ENCODE measurements at places on chromosomes 4 and X.
A peak's percentile ranks its signal among the peaks of the same experiment; 100 is the strongest.

DNA sequence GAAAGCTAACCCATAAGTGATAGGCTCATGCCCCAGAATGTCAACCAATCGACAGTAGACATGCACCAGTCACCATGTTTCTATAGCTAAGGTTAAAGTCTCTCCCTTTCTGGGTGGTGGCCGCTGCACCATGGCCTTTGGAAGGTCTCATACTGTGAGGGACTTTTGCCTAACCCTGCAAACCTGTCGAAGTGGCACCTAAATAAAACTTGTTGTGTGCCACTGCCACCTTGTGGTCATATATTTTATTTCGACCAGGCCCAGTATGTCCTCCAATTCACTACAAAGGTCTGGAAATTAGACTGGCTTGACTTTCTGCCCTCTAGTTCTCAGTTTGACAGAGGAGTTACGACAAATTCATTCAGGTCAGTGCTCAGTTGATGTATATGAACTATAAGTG is 163.1 kb downstream of the SMARCA1 start:
- DNase-seq, result no peak

- DNase-seq, result no peak
Measured at GRCh38 chr4:73947239-73947985, 34.4 kb downstream of the PF4 start.

- DNase-seq, result peak; percentile 46
Measured at GRCh38 chrX:107716118-107716684, 59.4 kb downstream of the TSC22D3 start.

DNA sequence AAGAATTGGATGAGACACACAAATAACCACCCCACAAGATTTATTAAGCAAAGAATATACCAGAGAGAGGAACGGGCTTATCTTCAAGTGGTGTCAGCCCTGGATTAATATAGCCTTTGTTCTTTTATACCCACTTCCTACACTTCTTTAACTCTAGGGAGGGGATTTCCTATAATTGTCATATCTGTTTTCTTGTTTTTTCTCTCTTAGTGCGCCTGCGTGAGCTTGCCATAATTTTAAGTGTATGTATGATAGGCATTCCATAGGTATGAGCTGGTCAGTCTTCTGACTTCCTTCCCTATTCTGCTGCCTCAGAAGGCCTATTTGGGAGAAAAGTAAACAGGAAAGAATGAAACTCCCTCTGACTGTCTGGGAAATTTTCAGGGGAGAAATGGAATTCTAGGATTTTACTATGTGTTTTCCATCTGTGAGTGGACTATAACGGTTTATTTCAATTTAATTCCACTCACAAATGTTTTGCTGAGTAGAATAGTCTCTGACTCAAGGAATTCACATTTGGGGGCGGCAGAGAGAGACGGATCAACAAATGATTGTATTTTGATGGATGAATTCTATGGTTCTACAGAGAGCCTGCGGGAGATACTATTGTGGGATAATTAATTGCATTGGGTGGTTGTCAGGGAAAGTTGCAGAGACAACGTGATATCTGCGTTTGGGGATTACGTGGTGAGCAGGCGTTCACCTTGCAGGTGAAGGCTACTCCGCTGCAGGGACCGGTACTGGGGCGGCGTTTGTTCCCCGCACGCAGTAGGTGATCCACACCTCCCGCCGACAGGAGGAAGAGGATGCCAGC is 626 bp upstream of the CEP135 start:
- no peak for DNase-seq

- DNase-seq, result no peak
Measured at GRCh38 chr4:152463562-152463961, 72.3 kb downstream of the FBXW7 start.

- DNase-seq, result no peak
Measured at GRCh38 chr4:76585897-76586360, 150.9 kb downstream of the SHROOM3 start.

DNA sequence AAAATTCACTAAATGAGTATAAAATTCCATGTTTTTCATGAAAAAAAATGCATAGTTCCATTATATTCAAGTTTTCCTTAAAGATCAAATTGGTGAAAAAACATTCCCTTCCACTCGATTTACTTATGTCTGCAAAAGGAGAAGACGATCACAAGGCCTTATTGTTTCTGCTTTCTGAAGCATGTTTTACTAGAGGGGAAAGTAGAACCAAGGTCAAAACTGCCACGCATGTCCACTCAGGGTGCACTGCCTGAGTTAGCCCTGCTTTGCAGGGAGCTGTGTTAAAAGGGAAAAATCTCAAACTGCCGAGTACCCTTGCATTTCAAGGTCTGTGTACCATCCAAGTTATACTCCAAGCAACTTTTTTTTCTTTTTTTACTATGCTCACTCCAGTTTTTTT is 57.2 kb downstream of the TRAPPC11 start:
- DNase-seq, result no peak

- DNase-seq, result no peak
Measured at GRCh38 chr4:169800541-169800940, 42.8 kb upstream of the HPF1 start.

- DNase-seq, result no peak
Measured at GRCh38 chr4:92099861-92100260, 203.9 kb upstream of the GRID2 start.

- no peak for DNase-seq
Measured at GRCh38 chr4:136056748-136057147, 1475.5 kb downstream of the PCDH18 start.

DNA sequence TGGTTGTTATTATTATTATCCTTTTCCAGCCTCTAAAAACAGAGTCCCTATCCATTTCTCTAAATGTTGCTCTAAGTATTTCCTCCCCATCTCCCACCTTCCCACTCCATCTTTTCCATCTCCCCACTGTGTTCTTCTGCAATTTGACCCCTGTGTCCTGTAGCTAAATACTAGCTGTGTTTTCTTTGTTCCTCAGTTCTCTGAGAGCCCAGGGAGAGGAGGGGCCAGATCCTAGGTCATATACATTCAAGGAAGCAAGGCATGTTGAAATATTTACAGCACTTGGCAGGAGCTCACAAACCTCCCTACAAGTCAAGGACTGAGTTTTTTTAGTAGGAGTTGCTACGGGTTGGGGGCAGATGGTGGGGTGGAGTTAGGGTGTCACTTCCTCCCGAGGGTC is 10.5 kb downstream of the SLC16A2 start:
- no peak for DNase-seq

GRCh38 chr4:127149086-127149485 is 483.7 kb upstream of the INTU start:
- DNase-seq, result no peak

- DNase-seq, result no peak
Measured at GRCh38 chrX:13717700-13718472, 16.5 kb downstream of the TRAPPC2 start.

DNA sequence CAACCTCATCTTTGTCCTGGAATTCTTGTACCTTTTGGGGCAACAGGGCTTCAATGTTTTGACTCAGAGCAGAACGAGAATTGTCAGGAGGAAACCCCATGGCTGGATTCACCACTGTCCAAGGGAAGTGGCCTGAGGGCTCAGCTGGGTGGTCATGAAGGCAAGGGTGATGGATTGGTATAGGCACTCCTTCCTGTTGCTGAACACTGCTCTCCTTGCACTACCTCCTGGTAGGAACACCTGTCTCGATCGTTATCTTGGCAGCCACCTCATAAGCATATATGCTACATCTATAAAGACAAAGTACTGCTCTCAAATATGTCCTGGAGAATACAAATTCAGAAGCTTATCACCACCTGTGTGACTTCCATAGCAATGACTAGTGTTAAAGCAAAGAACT is 79.8 kb downstream of the CCNG2 start:
- DNase-seq, result no peak

DNA sequence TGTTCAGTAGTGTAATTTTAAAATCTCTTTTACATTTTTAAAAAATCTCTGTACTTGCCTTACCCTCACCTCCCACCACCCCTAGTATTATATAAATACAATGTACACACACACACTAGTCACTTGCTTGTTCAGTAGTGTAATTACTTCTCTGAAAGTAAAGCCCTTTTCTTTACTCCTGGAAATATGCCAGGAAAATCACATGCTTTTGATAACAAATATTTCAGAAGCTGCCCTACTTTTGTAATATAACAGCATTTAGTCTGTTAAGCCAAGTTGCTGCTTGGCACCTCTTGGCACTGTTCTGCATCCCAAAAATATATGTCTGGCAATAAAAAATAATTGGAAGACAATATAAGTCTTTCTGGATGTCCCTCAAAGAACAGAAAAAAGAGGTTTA is 172.8 kb upstream of the APOOL start:
- DNase-seq, result no peak

- DNase-seq, result no peak
Measured at GRCh38 chrX:65586491-65586890, 51.9 kb upstream of the LAS1L start.

DNA sequence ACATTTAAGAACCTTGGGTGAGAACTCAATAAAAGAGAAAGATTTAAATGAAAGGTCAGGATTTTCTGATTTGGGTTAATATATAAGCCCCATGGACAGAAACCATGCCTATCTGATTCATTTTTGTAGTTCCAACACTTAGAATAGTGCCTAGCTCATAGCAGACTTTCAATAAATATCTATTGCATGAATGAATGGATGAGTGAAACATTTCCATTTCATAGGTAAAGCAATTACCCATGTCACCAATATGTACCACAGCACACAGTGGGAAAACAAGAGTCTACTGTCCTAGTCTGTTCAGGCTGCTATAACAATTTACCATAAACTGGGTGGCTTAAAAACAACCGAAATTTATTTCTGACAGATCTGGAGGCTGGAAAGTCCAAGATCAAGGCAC is 63.9 kb upstream of the PTPN13 start:
- DNase-seq, result no peak

GRCh38 chrX:54695231-54695630 is 102.8 kb downstream of the ITIH6 start:
- DNase-seq, result no peak

GRCh38 chr4:2878346-2878745 is 34.7 kb downstream of the ADD1 start:
- no peak for DNase-seq

DNA sequence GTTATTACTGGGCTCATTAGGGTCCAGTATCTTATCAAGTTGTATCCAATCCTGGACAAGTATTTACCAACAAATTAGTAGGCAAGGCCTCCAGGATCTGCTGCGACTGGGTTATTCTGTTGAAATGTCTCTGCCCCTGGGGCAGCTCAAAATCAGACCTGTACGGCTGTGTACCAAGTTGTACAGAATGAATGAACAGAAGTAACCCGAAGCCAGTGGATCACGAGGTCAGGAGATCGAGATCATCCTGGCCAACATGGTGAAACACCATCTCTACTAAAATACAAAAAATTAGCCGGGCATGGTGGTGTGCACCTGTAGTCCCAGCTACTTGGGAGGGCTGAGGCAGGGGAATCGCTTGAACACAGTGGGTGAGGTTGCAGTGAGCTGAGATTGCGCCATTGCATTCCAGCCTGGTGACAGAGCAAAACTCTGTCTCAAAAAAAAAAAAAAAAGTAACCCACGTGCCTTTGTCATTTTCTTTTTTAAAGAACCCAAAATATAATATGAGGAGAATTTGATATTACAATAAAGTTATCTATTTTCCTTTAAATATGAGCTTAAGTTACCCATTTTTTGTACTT is 127.3 kb downstream of the CBR4 start:
- DNase-seq, result no peak

DNA sequence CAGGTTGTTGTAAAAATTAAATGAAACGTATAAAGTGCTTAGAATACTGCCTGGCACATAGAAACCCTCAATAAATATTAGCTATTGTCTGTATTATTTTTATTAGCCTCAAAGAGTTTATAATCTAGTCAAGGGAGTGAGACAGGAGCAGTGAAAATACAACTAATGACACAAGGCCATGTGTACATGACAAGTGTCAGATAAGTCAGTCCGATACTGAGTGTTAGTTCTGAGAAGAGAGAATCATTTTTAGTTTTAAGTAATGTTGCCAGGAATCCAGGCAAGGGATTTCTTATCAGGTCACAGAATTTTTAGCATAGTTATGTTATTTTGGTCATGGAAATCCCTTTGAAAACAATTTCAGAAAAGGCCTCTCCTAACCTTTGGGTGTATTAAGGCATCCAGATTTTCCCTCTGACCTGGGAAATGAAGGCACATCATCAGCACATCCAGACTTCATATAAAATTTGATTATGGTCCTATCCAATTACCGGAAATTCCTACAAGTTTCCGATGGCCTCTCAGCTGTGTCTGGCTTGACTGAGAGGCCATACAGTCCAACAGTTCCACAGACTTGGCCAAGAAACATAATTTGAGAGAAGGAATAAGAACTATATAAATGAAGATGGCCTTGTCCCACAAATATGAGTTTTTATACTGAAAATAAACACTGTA is 35.7 kb downstream of the PPARGC1A start:
- DNase-seq, result no peak

GRCh38 chr4:184329659-184330400 is 112.2 kb upstream of the ENPP6 start:
- DNase-seq, result no peak

GRCh38 chrX:39473812-39474211 is 623.9 kb downstream of the BCOR start:
- DNase-seq, result no peak

GRCh38 chrX:134186362-134187121 is 50.4 kb upstream of the CCDC160 start:
- no peak for DNase-seq

DNA sequence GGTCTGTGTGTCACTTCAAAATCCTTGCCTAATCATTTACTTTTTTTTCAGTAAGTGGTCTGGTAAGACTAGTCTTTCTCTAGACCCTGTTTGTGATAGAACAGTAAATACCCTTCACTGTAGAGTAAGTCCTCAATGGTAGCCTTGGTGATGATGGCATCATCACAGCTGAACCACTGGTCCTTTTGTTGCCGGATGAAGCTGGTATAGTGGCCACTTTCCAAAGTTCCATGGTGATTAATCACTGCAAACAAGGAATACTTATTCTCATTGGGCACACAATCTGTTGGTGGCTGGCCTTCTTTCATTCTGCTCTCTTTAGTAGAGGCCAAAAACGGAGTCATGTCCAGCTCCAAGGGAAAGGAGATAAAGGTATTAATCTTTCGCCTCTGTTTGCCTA is 2.9 kb downstream of the USP51 start:
- DNase-seq, result peak; percentile 20

GRCh38 chr4:119763386-119763785 is 134.8 kb upstream of the PDE5A start:
- DNase-seq, result no peak

DNA sequence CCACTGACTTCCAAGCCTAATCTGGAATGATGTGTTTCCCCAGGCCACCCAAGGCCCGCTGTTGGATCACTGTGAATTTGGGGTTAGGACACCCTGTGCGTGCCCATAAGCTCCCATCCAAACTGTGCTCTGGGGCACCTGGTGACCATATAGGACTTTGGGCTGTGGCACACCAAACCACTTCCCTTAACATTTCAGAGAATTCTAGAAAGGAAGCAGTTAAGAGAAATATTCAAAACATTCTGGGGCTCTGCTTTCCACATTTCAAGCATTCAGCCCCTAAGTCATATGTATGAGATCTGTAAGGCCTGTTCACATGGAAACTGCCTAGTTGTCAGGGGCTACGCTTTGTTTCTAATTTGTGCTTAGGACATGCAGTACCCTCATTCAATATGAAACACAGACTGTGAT is 14.4 kb downstream of the VGLL1 start:
- no peak for DNase-seq

GRCh38 chr4:110621328-110621812 is 1.5 kb downstream of the PITX2 start:
- no peak for DNase-seq

- DNase-seq, result peak; percentile 9
Measured at GRCh38 chr4:7017446-7018048, 25.6 kb upstream of the TADA2B start.
